ENCODE measurements at places on chromosomes 2 and 18. TPM values are rescaled to one million over a fixed set of nuclear protein-coding genes. Genes with fewer than 3 reads are reported as not detected.
A peak's percentile ranks its signal among the peaks of the same experiment; 100 is the strongest.

GRCh38 chr2:212284166-212284565 is 254.4 kb downstream of the ERBB4 start:
- no peak overlapping the region for H3K27ac ChIP-seq
- no peak for DNase-seq
- no peaks in the 10 kb centered on the region for H3K4me1 ChIP-seq
- no peaks in the 10 kb centered on the region for H3K27me3 ChIP-seq
- no peak overlapping the region for H3K4me3 ChIP-seq

DNA sequence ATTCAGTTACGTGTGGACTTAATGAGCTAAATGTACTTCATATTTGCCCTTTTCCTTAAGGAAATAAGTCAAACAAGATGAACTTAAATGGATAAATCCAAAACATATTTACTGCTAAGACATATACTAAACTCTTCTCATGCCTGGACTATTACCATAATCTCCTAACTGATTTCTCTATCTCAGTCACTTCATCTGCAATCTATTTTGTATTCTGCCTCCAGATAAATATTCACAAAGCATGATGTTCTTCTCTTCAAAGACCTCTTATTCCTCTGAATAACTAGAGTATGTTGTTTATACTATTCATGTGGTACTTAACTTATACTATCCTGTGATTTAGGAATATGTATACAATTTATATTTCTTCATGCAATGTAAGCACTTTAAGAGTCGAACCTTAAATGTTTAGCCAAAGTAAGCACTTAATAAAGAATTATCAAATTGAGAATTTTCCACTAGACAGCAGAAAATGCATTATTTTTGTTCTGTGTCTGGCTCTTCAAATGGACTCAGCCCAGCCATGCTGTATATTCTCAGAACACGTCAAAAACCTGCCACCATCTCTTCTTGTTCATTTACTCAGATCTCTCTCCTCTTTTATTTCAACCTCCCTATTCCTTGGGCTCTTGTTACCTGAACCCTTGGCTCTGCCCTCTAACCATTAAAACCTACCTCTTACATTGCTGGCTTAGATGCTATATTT is 79.9 kb upstream of the ARHGAP28 start:
- no peaks in the 10 kb centered on the region for H3K36me3 ChIP-seq
- no peak overlapping the region for H3K27ac ChIP-seq
- no peak overlapping the region for H3K4me3 ChIP-seq
- no peak for DNase-seq
- no peaks in the 10 kb centered on the region for H3K27me3 ChIP-seq

DNA sequence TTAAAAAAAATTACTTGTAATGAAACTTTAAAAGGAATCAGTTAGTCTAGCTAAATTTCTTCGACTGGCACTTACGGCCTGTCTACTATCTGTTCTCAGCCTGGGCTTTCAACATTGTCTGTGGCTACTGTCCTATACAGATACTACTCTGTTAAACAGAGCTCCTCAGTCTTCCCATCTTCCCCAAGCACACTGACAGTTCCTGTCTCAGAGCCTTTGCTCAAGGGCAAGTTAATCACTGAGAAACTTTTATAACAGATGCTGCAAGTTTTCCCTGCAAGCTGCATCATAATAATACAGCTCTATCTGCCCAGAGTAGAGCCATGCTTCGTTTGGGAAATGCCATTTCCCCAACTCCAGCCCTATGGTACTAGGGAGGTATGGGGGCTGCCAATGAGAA is 11.3 kb upstream of the YPEL5 start:
- no peak overlapping the region for H3K4me3 ChIP-seq
- peaks cover 11% of the 10 kb centered on the region for H3K27me3 ChIP-seq
- no peaks in the 10 kb centered on the region for H3K36me3 ChIP-seq

- no peaks in the 10 kb centered on the region for H3K36me3 ChIP-seq
- H3K4me3 ChIP-seq: no peak overlapping the region
- no peak overlapping the region for H3K27ac ChIP-seq
- no peaks in the 10 kb centered on the region for H3K27me3 ChIP-seq
- no peak for DNase-seq
Measured at GRCh38 chr18:2356906-2357305, 214.4 kb downstream of the METTL4 start.

ADD2 gene
- total RNA-seq: 3.0 TPM

SLC4A5 gene
- total RNA-seq: 2.1 TPM

GRCh38 chr18:48514786-48515185 is 24.0 kb upstream of the CTIF start:
- no peaks in the 10 kb centered on the region for H3K4me1 ChIP-seq
- no peaks in the 10 kb centered on the region for H3K36me3 ChIP-seq
- H3K4me3 ChIP-seq: no peak overlapping the region
- DNase-seq: no peak

GRCh38 chr2:52810460-52810859 is 957.1 kb upstream of the CHAC2 start:
- no peaks in the 10 kb centered on the region for H3K27me3 ChIP-seq
- no peak for DNase-seq
- no peaks in the 10 kb centered on the region for H3K4me1 ChIP-seq
- H3K27ac ChIP-seq: no peak overlapping the region

- no peak overlapping the region for H3K4me3 ChIP-seq
- H3K27ac ChIP-seq: no peak overlapping the region
- no peak for DNase-seq
- no peaks in the 10 kb centered on the region for H3K4me1 ChIP-seq
Measured at GRCh38 chr18:49842656-49843055, 29.3 kb upstream of the ACAA2 start.

- DNase-seq: no peak
- H3K36me3 ChIP-seq: no peaks in the 10 kb centered on the region
- H3K27ac ChIP-seq: no peak overlapping the region
- no peaks in the 10 kb centered on the region for H3K27me3 ChIP-seq
Measured at GRCh38 chr2:191311627-191312026, 66.4 kb downstream of the MYO1B start.

GRCh38 chr2:79530443-79530842 is 17.6 kb downstream of the CTNNA2 start:
- no peak overlapping the region for H3K27ac ChIP-seq
- H3K27me3 ChIP-seq: no peaks in the 10 kb centered on the region
- DNase-seq: no peak
- no peak overlapping the region for H3K4me3 ChIP-seq
- no peaks in the 10 kb centered on the region for H3K4me1 ChIP-seq

- H3K27ac ChIP-seq: no peak overlapping the region
- no peaks in the 10 kb centered on the region for H3K27me3 ChIP-seq
- no peak for DNase-seq
- no peak overlapping the region for H3K4me3 ChIP-seq
- H3K36me3 ChIP-seq: no peaks in the 10 kb centered on the region
- H3K4me1 ChIP-seq: no peaks in the 10 kb centered on the region
Measured at GRCh38 chr2:127076924-127077323, 30.0 kb downstream of the BIN1 start.

- H3K27ac ChIP-seq: peak overlapping the region; percentile 48
- no peaks in the 10 kb centered on the region for H3K27me3 ChIP-seq
- no peaks in the 10 kb centered on the region for H3K36me3 ChIP-seq
- H3K4me1 ChIP-seq: peaks cover 43% of the 10 kb centered on the region
- DNase-seq: no peak
Measured at GRCh38 chr18:58886864-58887612, 22.4 kb downstream of the ZNF532 start.

SULT1C3 gene
- total RNA-seq: not detected

ASTL gene
- not detected for total RNA-seq

TRIM43 gene
- not detected for total RNA-seq

GRCh38 chr2:112168422-112169124 is 30.4 kb downstream of the FBLN7 start:
- no peaks in the 10 kb centered on the region for H3K4me1 ChIP-seq
- no peaks in the 10 kb centered on the region for H3K27me3 ChIP-seq
- H3K4me3 ChIP-seq: no peak overlapping the region
- H3K36me3 ChIP-seq: no peaks in the 10 kb centered on the region
- no peak overlapping the region for H3K27ac ChIP-seq

TBR1 gene
- not detected for total RNA-seq

DNA sequence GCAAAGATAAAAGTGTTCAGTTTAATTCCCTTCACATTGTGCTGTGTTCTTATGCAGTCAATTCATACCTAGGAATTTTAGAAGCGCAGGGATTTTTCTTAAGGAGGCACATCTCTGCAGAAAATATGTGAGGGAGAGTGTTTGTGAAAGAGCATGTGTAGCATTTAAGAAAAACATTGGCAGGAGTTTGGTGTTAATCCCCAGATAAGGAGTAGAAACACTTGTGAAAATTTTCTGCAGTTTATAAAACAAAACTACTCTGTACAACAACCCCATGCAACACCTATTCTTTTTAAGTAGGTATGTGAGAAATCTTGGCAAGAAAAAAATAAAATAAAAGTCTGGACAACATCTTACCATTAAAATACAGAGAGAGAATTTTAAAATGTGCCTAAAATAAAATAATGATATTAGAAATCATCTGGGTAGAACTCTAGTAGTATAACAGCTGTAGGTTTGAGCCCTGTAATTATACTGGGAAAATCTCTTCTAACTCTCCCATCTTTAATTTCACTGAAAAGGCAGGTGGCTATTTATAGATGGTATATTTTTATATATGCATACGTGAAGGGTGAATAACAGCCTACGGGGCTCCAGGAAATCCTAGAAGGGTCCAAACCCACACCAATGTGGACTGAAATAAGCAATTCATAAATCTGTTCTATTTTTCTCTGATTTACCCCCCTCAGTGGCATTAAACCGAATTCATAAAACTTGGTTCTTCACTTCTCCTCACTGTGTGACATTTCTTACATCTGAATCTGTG is 6.6 kb downstream of the FZD7 start:
- H3K4me3 ChIP-seq: peak overlapping the region; percentile 79
- H3K36me3 ChIP-seq: no peaks in the 10 kb centered on the region
- no peak for DNase-seq
- peaks cover 44% of the 10 kb centered on the region for H3K27me3 ChIP-seq

All from heart right ventricle (tissue), 16 donors.